ENCODE measurements at places on chromosomes 16 and 17.

DNA sequence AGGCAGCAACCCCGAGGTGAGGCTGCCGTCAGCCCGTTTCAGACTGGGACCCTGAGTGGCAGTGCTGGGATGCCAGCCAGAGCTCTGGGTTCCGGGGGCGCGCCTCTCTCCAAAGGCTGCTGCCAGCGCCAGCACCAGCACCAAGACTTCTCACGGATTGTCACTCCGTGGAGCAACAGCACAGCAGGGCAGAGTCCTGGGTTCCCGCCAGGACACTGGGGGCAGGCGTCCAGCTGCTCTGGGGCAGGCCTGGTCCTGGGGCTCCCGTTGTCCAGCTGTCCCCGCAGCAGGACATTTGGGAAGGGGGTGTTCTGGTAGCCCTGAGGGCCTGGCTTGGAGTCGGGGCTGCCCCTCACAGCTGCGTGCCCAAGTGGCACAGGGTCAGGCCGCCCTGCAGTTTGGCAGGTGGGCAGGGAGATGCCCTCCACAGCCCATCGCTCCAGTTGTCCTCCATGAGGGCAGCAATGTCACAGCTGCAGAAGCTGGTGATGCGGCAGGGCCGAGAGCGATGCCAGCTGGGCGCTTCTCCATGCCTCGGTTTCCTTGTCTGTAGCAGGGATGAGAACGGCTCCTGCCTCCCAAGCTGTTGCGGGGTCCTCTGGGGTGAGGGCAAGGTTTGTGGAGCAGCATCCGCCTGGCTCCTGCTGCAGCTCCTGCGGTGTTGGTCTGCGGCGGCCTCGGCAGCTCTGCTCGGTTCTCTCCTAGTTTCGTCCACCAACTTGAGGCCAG lies 137.3 kb upstream of the CIBAR2 start:
- DNase-seq: no peak

DNA sequence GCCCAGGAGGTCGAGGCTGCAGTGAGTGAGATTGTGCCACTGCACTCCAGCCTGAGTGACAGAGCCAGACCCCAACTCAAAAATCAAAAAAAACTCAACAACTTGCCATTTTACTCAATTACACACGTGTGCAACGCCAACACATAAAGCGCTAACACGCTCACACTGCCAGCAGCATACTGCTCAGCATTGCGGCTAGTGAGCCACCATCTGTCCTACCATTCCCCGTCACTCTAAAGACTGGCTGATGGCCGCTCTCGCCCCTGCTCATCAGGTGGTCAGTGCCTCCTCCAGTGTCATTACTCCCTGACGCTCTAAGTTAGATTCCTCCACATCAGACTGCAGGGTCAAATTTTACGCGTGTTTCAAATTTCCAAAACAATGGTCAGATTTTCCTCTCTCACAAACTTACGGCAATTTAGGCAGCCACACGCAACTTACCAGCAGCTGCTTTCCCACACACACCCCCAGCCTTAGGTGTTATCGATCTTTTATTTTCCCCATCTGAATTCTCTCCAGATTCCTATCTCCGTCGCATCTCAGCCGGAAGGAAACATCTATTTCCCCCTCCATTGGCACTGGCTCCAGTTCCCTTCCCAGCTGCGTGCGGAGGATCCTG lies 240.8 kb downstream of the C16orf95 start:
- DNase-seq: no peak

DNA sequence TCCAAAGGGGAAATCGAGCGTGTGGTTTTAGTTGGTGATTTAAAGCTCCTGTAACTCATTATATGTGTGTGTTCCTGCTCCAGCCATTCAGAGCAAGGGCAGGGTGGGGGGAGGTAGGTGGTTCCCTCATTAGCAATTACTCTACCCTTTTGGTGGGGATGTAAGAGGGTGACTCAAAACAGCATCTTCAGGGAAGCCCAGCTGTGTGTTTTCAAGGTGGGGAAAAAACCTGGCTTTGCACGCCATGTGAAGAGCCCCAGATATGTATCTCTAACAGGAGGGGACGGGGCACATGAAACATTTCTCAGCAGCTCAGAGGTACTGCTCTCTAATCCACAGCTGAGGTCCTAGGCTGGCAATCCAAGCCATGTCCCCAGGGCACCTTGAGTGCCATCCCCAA lies 241.3 kb upstream of the ZFHX3 start:
- DNase-seq: no peak

DNA sequence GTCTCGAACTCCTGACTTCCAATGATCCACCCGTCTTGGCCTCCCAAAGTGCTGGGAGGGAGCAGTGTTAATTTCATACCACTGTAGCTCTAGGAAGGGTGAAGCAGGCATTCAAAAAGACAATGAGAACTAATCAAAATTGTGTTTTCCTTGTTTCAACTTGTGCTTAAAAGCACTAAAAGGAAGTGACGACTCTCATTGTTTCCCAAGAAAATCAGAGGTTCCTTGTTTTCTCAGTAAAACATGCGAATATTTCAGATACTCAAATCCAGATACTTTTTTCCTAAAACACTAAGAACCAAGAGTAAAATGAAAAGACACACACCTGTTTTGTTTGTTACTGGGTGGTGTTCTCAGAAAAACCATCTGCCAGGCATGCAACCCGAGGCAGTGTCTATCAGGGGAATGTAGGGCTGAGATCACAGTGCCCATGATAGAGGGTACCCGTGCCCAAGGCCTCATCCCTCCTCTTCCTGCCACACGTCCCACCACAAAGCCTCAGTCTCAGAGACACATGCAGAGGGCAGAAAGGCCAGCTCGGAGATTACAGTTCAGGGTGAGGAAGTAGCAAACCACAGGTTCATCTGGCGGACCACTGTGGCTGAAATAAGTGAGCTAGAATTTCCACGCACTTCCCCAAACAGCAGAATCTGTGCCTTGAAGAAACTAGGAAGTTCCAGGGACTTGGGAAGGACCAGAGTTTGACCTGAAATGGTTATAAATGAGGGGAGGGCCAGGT lies 33.7 kb downstream of the GINS3 start:
- DNase-seq: no peak

GRCh38 chr17:49730078-49730784 lies 22.5 kb upstream of the SLC35B1 start:
- no peak for DNase-seq
